ENCODE measurements at places on chromosomes 7 and 10. TPM values are rescaled to one million over a fixed set of nuclear protein-coding genes. Genes with fewer than 3 reads are reported as not detected.

DNA sequence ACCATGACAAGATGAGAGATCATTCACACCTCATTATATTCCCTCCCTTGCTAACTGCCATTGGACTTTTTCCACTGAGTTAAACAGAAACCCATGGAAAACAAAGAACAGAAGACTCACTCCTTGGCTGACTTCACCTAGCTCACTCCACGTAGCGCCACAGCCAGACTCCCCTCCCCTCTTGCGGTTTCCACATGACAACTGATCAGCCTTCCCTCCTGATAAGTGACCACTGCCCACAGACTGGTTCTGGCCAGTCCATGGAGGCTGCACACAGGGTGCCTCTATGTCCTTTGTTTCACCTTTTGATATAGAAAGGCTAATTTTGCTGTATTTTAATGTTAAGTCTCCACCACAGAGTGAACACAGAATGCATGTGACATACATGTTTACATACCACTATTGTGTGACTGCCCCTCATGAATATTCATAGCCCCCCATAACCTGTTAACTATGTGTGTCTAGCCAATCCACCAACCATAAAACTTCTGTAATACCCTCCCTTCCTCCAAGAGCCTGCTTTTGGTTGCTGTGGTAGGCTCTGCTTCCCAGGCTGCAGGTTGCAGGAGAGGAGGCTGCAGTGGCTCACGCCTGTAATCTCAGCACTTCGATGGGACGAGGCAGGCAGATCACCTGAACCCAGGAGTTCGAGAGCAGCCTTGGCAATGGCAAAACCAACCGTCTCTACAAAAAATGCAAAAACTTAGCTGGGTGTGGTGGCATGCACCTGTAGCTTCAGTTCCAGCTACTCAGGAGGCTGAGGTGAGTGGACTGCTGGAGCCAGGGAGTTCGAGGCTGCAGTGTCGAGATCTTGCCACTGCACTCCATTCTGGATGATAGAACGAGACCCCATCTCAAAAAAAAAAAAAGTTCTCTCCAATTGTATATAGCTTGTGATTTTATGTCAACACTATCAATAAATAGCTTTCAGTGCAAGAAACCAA lies 10.0 kb upstream of the IFIT5 start:
- H3K36me3 ChIP-seq, result peaks cover 23% of the 10 kb centered on the region
- no peaks in the 10 kb centered on the region for H3K27me3 ChIP-seq
- H3K4me3 ChIP-seq, result no peak overlapping the region
- H3K27ac ChIP-seq, result no peak overlapping the region
- no peaks in the 10 kb centered on the region for H3K4me1 ChIP-seq
- DNase-seq, result no peak

GRCh38 chr7:151056666-151057505 lies 811 bp downstream of the CDK5 start:
- peak overlapping the region; percentile 62 for H3K27ac ChIP-seq
- H3K27me3 ChIP-seq, result no peaks in the 10 kb centered on the region
- H3K4me3 ChIP-seq, result peak overlapping the region; percentile 85
- H3K36me3 ChIP-seq, result no peaks in the 10 kb centered on the region
- no peak for DNase-seq
- no peaks in the 10 kb centered on the region for H3K4me1 ChIP-seq

DNA sequence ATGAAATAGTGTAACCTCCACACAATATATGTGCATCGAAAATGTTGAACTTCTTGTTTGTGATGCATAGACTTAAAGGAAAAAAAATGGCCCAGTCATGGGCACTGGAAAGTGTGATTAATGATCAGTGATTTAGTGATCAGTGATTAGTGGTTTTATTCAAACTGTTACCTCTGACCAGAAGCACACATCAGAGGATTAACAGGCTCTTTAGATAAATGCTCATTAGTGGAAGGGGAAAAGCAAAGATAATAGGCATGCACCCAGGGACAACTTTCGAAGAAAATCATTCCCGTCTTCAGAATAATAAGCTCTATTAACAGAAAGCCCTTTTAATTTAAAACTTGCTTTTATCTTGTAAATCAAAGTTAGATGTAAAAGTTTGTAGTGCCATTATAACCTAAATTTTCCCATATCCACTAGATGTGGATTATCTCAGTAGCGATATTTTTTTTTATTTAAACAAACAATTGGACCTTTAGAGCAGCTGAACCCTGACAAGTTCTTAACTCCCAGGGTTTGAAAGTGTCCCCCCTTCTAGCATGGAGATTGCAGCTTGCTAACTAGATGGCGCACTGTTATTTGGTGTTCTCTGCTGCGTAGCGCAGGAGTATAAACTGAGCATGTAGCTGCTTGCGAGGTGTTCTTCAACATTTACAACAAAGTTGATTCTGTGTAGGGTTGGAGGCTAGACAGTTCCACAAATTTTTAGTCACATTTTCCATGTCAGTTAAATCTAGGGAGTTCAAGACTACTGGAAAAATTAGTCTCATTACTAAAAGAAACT lies at the start of gene CREB5:
TSS of gene CREB5 (plus strand) at position 643 of the 787 bp plus-strand sequence. CDS start 397 bp downstream, outside the sequence.
- H3K4me3 ChIP-seq, result peak within 1 kb of the TSS; percentile 91
- no peak for DNase-seq
- H3K27ac ChIP-seq, result peak within 1 kb of the TSS; percentile 89
- H3K36me3 ChIP-seq, result no peaks in the 10 kb centered on the region

GRCh38 chr10:86556532-86556931 lies 34.9 kb upstream of the WAPL start:
- H3K27me3 ChIP-seq, result no peaks in the 10 kb centered on the region
- no peaks in the 10 kb centered on the region for H3K4me1 ChIP-seq
- H3K4me3 ChIP-seq, result no peak overlapping the region

- no peaks in the 10 kb centered on the region for H3K27me3 ChIP-seq
- H3K4me1 ChIP-seq, result no peaks in the 10 kb centered on the region
- H3K4me3 ChIP-seq, result no peak overlapping the region
- no peak overlapping the region for H3K27ac ChIP-seq
- H3K36me3 ChIP-seq, result no peaks in the 10 kb centered on the region
- DNase-seq, result no peak
Observed at GRCh38 chr10:8071006-8071405, 16.5 kb downstream of the GATA3 start.

MYPN gene
- 93.5 TPM for total RNA-seq

GRCh38 chr10:1149793-1150637 lies 93.8 kb downstream of the WDR37 start:
- DNase-seq, result peak; percentile 54
- H3K27me3 ChIP-seq, result no peaks in the 10 kb centered on the region
- H3K4me3 ChIP-seq, result no peak overlapping the region
- H3K4me1 ChIP-seq, result no peaks in the 10 kb centered on the region
- no peak overlapping the region for H3K27ac ChIP-seq

- peaks cover 7% of the 10 kb centered on the region for H3K36me3 ChIP-seq
- peaks cover 47% of the 10 kb centered on the region for H3K4me1 ChIP-seq
- no peaks in the 10 kb centered on the region for H3K27me3 ChIP-seq
- H3K27ac ChIP-seq, result peak overlapping the region; percentile 52
- DNase-seq, result no peak
Observed at GRCh38 chr10:101968286-101968939, 87.6 kb downstream of the ARMH3 start.

TMEM225B gene
- not detected for total RNA-seq

DNA sequence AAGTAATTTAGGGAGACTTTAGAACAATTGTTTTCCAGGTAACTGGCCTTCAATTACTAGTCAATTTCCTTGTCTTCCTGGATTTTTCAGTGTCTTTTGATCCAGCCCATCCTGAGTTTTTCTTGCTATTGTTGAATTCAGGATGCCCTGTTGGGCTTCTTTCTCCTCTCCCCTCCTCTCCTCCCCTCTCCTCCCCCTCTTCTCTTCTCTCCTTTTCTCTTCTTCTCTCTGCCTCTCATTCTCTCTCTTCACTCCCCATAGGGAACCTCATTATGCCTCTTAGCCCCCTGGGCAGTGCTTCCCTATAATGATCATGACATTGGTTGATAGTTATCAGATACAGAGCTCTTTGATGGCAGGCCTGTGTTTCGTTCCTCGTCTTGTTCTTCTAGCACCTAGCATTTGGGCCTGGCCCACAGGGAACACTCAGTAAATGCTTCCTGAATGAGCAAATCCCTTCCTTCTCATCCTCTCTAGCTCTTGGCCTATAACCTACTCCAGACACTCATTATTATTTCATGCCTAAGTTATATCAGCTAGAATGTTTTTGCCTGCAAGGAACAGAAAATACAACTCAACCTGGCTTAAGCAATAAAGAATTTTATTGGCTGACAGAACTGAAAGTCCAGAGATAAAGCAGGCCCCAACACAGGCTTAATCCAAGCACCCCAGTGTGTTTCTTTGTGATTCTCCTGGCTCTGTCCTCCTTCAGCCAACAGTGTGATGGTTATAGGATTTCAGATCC lies 56.8 kb downstream of the CACNB2 start:
- H3K36me3 ChIP-seq, result no peaks in the 10 kb centered on the region
- H3K27ac ChIP-seq, result peak overlapping the region; percentile 45
- H3K4me3 ChIP-seq, result no peak overlapping the region
- no peaks in the 10 kb centered on the region for H3K4me1 ChIP-seq

GRCh38 chr10:70907637-70908405 lies 19.5 kb upstream of the PCBD1 start:
- H3K36me3 ChIP-seq, result no peaks in the 10 kb centered on the region
- no peaks in the 10 kb centered on the region for H3K4me1 ChIP-seq
- no peak overlapping the region for H3K27ac ChIP-seq
- H3K27me3 ChIP-seq, result no peaks in the 10 kb centered on the region
- H3K4me3 ChIP-seq, result no peak overlapping the region
- no peak for DNase-seq

- H3K27ac ChIP-seq, result no peak overlapping the region
- no peaks in the 10 kb centered on the region for H3K4me1 ChIP-seq
- no peaks in the 10 kb centered on the region for H3K36me3 ChIP-seq
- H3K4me3 ChIP-seq, result no peak overlapping the region
- DNase-seq, result no peak
Observed at GRCh38 chr10:116632596-116633215, 12.0 kb downstream of the PNLIPRP2 start.

DNA sequence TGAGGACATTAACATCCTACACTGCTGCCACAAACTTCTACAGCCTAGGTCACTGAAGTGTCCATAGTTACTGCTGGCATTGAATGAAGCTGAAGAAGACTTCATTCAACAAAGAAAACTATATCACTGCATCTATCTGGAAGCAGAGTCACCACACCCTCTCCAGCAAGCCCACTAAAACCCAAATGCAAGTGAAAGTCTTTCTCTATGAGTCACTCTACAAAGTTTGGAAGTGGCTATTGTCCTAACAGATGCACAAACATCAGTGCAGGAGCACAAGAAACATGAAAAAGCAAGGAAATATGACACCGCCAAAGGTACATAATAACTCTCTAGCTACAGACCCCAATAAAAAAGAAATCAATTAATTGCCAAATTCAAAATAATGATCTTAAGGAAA lies 43.5 kb upstream of the CAMK2B start:
- no peak overlapping the region for H3K4me3 ChIP-seq
- no peak for DNase-seq
- no peak overlapping the region for H3K27ac ChIP-seq
- H3K36me3 ChIP-seq, result no peaks in the 10 kb centered on the region
- no peaks in the 10 kb centered on the region for H3K4me1 ChIP-seq

- DNase-seq, result no peak
- H3K36me3 ChIP-seq, result no peaks in the 10 kb centered on the region
- no peak overlapping the region for H3K27ac ChIP-seq
- H3K4me3 ChIP-seq, result no peak overlapping the region
- no peaks in the 10 kb centered on the region for H3K4me1 ChIP-seq
Observed at GRCh38 chr10:10364902-10365301, 652.8 kb upstream of the CELF2 start.

GRCh38 chr7:110400411-110400810 lies 690.5 kb upstream of the LRRN3 start:
- no peak overlapping the region for H3K4me3 ChIP-seq
- no peaks in the 10 kb centered on the region for H3K36me3 ChIP-seq
- no peaks in the 10 kb centered on the region for H3K4me1 ChIP-seq
- H3K27me3 ChIP-seq, result no peaks in the 10 kb centered on the region

EVX1 gene
- not detected for total RNA-seq

DNA sequence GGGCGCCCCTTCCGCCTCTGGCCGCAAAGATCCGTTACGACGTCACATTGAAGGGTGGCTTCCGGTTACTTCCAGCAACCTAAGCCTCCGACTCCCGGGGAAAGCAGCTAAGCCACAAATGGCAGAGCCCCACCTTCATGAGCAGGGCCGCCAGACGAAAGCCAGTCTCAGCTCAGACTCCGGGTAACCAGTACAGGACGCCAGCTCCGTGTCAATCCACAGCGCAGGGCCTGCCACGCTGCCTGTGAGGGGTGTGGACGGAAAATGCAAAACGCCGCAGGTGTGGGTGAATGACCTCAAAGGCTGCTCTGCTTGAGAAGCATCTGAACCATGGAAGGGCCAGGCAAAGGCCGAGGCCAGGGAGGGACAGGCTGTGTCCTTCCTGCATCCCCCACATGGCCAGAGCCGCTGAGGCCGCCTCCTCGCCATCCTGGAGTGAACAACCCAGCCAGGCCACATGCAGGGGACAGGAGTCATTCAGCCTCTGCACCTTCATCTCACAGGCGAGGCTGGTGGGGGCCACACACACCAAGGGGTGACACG lies 53.5 kb upstream of the PPP2R2D start:
- no peak overlapping the region for H3K4me3 ChIP-seq
- DNase-seq, result no peak
- no peak overlapping the region for H3K27ac ChIP-seq
- no peaks in the 10 kb centered on the region for H3K36me3 ChIP-seq
- no peaks in the 10 kb centered on the region for H3K4me1 ChIP-seq
- H3K27me3 ChIP-seq, result no peaks in the 10 kb centered on the region

GRCh38 chr7:133461421-133461820 lies 208.5 kb downstream of the EXOC4 start:
- DNase-seq, result no peak
- no peaks in the 10 kb centered on the region for H3K27me3 ChIP-seq
- no peaks in the 10 kb centered on the region for H3K4me1 ChIP-seq
- H3K4me3 ChIP-seq, result no peak overlapping the region
- no peaks in the 10 kb centered on the region for H3K36me3 ChIP-seq

DNA sequence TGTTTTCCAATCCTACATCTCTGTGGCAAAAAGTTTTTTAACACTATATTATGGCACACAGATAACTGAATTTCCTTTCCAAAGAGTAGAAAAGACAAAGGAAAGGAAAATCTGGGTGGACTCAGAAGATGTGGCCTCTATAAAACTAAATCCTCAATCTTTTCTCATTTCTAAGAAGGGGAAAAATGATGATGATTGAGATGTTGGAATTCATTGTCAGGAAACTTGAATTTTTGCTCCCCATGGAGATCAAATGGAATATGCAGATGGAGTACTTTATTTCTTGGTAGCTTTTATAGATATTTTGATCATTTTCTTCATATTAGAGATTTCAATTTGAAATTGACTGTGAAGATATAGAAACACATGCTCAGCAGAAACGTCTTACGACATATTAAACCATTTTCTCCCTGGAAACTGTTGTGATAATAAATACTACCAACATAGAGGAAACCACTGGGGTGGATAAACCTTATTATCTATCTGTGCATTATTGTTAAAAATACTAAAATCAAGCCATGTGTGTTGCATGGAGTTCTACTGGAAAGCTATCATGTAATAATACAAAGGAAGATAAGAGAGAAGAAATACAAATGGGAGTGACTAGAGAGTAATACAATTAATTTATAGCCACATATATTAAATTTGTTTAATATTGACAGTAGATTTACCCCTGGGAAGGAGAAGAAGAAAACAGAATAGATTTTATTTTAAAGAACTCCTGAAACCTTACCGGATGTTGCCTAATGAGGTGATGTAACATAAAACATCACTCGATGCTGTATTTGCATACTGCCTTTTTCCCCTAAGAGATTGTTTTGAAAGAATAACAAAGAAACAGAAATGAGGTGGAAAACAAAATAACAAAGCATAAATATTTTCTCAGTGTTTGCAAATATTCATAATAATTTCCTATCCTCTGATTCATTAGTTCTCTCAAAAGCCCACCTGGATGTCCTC lies 931.2 kb upstream of the C7orf33 start:
- DNase-seq, result no peak
- no peaks in the 10 kb centered on the region for H3K27me3 ChIP-seq
- H3K4me3 ChIP-seq, result no peak overlapping the region
- H3K4me1 ChIP-seq, result no peaks in the 10 kb centered on the region

All from right atrium auricular region (tissue), 2 donors.